AG09309 (cell line): ENCODE measurements at places on chromosomes 6 and 20.

DNA sequence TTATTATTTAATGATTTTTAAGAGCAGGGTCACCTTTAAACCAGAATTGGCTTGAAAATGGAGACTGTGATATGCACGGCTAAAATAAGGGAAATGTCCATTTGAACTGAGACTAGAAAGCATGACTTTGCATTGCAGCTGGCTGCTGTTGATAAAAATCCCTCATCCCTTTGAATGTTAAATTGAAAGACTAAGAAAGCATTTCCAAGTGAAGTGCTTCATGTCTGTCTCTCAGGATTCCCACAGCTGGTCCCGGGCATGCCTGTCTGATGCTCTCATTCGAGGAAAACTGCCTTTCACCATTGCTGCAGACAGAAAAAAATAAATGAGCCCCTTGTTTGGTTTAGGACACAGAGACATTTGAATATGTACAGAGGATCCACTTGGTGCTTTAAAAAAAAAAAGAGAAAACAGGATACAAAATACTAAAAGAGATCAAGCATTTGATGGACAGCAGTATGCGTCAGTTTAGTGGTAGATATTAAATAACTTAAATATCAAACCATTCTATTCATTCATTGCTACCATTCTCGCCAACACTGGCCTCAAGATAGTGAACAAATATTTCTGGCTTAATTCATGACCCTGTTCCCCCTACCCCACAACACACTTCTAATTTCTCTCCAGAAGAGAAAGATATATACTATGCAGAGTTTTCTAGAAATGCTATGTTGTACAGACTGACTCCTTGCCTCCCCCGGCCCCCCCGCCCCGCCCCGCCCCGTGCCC, 55.0 kb downstream of the TBC1D7 start:
- DNase-seq: no peak

- DNase-seq: no peak
These were observed 437 bp upstream of the HLA-A start for GRCh38 chr6:29941916-29942274.

DNA sequence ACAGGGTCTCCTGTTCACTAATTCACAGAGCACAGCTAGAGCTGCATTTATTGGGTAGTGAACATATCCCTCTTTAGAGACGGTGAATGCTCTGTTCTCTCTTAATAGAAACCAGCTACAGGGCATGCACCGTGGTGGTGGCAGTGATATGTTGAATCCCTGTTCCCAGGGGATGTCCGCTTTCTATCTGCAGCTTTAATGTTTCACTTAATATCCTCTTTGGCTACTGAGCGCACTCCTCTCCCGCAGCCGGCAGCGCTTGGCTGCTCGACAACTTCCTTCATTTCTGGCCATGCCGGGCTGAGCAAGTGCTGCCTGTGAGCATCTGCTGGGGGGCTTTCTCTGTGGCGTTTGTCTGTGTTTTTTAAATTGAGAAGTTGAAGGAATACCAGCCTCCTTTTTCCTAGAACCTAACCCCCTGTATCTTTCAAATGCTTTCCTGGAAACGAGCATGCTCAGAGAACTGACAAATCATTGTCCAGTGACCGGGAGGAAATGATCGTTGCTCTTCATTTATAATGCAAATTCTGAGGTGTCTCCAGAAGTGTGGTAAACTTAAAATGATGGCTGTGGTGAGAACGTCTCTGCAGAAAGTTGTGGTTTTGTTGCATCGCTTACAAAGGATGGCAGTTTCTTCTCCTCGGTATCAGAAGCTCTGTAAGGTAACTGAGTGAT, 297.9 kb downstream of the UTRN start:
- no peak for DNase-seq

GRCh38 chr6:138882369-138883017, 86.6 kb downstream of the ECT2L start:
- DNase-seq: no peak

GRCh38 chr6:129432738-129433137, 277.2 kb downstream of the ARHGAP18 start:
- no peak for DNase-seq

- no peak for DNase-seq
These were observed 149.8 kb upstream of the AKAP12 start for GRCh38 chr6:151089978-151090377.

DNA sequence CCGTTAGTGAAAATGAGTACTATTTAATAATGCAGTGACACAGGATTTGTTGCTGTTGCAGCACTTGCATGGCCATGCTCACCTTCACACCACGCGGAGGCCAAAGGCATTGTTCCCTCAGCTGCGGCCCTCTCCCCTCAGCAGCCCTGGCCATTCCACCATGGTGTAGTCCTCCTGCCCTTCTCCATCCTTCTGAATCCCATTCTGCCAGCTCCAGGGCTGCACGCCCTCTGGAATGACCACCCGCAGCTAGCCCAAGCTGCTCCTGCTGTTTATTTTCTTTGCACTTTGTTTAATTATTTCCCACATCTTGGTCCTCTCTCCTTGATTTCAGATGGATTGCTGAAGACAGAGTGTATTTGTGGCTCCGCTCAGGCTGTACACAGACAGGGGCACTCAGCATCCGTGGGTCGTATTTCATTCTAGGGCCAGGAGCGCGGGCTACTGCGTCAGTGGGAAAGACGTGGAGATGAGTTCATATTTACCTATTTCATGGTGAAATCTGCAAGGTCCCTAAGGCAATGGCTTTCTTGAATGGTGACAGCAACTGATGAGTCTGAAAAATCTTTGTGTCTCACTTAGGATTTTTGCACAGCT, 81.4 kb upstream of the DUSP22 start:
- no peak for DNase-seq

DNA sequence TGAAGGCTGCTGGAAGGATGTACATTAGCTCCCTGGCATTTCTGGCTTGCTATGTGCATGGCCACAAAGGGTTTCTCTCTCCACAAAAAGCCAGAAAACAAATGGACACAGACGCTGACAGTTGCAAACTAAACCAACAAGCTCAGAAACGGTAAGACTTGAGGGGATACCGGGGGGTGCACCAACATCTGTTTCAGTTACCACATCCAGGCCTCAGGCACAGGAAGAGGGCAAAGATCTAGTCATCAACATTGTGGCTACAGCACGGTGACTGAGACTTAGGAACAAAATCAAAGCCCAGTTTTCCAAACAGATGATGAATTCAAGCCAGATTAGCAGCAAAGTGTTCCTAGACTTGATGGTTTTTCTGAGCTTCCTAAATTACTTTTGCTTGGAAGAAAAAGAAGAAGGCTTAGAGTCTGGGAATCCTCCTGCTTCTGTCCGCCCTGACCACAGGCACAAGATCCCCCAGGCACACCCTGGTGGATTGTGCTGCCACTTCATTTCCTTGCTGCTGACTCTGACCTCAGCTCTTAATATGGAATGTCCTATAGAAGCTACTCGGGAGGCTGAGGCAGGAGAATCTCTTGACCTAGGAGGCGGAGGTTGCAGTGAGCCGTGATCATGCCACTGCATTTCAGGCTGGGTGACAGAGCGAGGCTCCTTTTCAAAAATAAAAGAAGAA, 54.2 kb upstream of the ADGRF1 start:
- no peak for DNase-seq

GRCh38 chr6:166933396-166933795, 23.0 kb downstream of the RNASET2 start:
- no peak for DNase-seq

DNA sequence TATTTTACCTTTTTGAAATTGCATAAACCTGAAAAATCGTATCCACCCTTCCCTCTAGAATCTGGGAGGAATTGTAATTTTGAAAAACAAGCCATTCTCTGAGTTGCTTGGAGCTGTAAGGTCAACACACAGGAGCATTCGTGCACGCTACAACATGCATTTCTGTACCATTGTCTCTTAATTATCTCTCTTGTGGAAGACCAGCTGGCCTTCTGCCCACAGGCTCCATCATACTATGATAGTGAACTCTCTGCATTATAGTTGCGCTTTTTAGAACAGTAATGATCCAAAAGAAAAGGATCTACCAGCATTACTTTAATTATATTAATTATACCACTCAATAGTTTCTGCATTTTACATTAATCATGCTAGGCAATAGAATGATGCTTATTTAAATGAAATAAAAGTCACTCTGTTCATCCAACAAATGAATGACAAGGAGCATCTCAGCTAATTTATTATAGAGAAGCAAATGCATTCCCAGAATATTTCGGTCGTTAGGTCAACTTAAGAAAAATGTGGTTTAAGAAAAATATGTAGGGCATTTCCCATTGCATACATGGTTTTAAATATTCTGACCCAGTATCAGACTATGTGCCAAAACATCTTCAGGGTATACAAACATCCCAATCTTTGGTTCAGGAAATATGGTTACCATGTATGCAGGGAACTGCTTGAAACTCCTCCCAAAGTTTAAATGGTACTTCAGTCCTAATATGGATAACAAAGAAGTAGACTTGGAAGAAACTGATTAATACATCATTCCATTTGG, 263.5 kb downstream of the TFAP2A start:
- DNase-seq: no peak

- DNase-seq: peak; percentile 24
These were observed 24.2 kb upstream of the TMX4 start for GRCh38 chr20:8043687-8044282.

- no peak for DNase-seq
These were observed 31.9 kb downstream of the PLCG1 start for GRCh38 chr20:41169162-41169690.

DNA sequence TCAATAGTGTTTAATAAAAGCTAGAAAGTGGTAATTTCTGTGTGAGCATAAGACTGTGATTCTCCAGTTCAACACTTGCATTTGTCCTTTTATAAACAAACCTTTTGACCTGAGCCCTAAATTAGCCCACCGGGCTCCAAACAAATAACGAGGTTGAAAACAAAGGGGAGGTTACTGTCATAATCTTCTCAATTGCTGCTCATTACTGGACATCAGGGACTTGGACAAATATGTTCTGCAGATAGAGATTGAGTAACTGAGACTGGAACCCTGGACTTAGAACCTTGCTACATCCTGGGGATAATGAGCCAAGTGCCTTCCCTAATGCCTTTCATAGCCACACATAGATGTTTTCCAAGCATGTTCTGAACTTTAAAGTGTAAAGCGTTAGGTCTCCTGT, 84.2 kb upstream of the PCSK2 start:
- DNase-seq: no peak

- no peak for DNase-seq
These were observed 32.7 kb downstream of the TUBB2B start for GRCh38 chr6:3194535-3195419.

- no peak for DNase-seq
These were observed 101.9 kb downstream of the VEGFA start for GRCh38 chr6:43871933-43872332.

DNA sequence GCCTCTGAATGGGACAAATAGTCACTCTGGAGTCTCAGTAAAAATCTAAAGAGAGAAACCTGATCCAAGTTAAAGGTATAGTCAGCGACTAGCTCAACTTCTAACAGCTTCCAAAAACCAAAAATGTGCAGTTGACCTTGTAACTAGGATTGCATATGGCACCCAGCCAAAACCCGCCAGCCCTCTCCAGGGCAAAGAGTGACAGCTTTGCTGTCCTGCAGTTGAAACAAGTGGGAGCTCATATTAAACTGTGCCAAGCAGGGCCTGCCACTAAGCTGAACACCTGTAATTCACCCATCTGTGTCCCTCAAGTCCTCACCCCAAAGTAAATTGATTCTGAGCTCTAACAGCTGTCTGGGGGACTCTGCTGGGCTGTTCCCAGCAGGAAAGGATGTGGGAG, 695.3 kb downstream of the MAFB start:
- DNase-seq: no peak

- peak; percentile 38 for DNase-seq
These were observed 97.2 kb downstream of the TULP4 start for GRCh38 chr6:158409451-158409850.

- DNase-seq: no peak
These were observed 134.8 kb downstream of the PXDC1 start for GRCh38 chr6:3616565-3617176.

- no peak for DNase-seq
These were observed 959.9 kb upstream of the FLRT3 start for GRCh38 chr20:15297059-15297875.

DNA sequence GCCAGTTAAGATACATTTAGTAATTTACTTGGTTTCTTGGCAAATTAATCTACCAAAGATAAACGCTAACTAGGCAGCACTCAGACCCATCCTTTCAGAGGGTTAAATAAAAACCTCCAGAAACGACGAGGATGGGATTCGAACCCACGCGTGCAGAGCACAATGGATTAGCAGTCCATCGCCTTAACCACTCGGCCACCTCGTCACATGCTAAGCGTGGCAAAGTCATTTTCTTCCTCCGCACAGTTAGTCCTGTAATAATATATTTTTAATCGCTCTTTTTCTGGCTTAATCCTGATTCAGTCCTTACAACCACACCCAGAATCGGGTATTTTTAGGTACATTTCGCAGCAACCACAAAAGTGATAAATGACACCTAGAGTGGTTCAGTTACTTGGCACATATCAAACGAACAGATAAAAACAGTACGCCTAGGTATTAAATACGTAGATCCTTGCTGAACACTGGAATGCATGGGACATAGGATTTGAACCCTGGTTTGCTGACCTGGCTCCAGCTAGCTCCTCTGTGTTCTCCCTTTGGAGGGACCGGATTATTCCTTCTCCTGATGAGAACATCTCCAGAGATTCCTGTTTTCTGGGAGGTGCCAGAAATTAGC, 71.6 kb downstream of the GPX5 start:
- DNase-seq: no peak

DNA sequence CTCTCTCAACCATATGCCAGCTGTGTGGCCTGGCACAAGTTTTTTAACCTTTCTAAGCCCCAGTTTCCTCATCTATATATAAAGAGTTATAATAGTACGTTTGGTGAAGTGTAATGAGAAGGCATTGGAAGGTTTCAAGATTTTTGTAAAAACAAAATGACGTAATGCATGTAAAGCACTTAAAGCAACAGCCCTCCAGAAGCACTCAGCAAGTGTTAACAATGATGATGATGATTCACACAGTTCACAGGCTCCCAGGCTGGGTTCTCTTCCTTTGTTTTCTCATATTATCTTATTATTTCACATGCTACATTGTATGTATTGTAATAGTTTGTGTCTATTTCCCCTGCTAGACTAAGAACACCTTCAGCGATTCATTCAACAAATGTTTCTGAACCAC, 6.2 kb downstream of the CEP250 start:
- no peak for DNase-seq

DNA sequence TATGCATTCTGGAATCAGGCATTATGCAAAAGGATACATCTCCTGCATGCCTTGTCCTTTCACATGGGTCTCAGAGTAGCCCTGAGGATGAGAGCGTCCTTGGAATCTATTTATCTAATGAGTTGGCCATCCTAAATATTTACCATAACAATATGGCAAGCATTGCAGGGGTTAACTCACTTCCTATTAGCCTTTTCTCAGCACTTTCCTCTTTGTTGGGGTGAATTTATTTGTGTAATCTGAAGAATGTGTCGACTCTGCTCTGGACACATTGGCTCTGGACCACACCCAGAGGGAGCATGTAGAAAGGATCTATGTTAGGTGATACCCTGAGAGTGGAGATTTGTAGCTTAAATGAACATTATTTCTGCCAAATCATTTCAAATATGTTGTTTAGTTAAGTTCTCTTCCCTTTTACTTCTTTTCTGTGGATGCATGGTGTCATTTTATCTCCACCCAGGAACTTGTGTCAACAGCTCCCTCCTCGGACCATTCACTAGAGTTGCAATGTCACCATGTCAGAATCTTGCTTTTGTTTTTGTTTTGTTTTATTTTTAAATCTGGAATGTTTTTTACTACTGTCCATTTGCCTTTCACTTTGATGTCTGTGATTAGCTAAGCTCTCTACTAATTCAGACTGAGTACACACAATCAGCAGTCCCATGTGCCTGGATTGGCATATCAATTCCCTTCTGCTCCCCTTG, 757.0 kb upstream of the MMS22L start:
- DNase-seq: no peak
